ENCODE measurements at places on chromosomes 12 and 14.

GRCh38 chr12:95545731-95546490, 5.4 kb downstream of the USP44 start:
- no peak for DNase-seq

GRCh38 chr14:101031721-101032120, 128.2 kb upstream of the RTL1 start:
- DNase-seq: no peak

GRCh38 chr14:83379436-83379835, 1845.8 kb upstream of the SEL1L start:
- no peak for DNase-seq

GRCh38 chr12:12017798-12018197, 52.9 kb upstream of the BCL2L14 start:
- no peak for DNase-seq

GRCh38 chr14:31207287-31207754, 272 bp downstream of the HECTD1 start:
- peak; percentile 59 for DNase-seq

GRCh38 chr14:33711811-33712216, 239.1 kb downstream of the EGLN3 start:
- no peak for DNase-seq

- no peak for DNase-seq
Observed at GRCh38 chr12:25822281-25822680, 136.2 kb upstream of the RASSF8 start.

DNA sequence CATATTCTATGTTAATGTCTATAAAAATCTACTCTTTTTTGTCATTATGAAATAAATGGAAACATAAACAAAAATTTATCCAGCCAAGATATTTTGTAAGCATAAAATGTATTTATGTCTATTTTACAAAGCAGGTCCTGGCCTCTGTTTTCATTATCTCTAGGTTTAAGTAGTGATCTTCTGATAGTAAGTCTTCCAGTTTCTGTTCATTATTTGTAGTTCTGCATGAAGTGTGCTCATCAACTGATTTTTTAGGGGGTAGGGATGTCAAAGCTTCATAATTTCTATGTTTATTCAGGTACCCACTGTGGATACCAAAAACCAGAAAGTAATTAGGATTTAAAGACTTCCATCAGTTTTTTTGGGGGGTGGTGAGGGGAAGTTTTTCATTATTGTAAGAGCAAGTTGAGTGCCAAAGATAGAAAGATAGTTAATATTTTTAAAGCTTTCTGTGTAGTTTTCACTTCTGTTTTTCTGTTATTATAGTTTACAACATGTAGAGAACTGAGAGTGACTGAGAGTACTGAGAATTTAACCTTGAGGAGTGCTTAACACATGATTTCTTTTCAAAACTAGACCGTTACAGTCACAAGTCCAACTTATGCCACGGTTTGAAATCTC, 30.6 kb upstream of the LMO3 start:
- DNase-seq: no peak

DNA sequence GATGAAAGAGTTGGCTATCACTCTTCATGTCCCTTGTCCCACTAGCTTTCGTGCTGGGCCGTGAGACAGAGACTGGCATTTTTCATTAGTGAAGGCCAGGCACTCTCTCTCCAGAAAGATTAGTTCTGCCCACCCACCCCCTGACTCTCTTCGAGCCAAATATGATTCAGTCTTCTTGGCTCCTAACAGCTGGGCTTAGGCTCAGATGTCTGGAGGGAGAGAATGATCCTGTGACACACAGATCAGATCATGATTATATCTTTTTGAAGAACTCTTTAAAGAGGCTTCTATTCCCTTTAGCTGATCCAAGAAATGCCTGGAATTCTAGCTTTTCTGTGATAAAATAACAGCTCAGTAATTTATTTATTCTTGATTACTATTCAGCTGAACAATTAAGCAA, 5.2 kb upstream of the GNG2 start:
- peak; percentile 26 for DNase-seq

GRCh38 chr12:108800591-108800990, 56.8 kb downstream of the SSH1 start:
- no peak for DNase-seq

- no peak for DNase-seq
Observed at GRCh38 chr12:49092086-49092815, 2.4 kb downstream of the DHH start.

- no peak for DNase-seq
Observed at GRCh38 chr12:88113871-88114270, 28.0 kb downstream of the CEP290 start.

GRCh38 chr14:61146899-61147298, 134.2 kb downstream of the TMEM30B start:
- no peak for DNase-seq

- no peak for DNase-seq
Observed at GRCh38 chr12:127536833-127537428, 730.0 kb upstream of the TMEM132C start.

GRCh38 chr14:31181271-31181670, 26.3 kb downstream of the HECTD1 start:
- DNase-seq: no peak

DNA sequence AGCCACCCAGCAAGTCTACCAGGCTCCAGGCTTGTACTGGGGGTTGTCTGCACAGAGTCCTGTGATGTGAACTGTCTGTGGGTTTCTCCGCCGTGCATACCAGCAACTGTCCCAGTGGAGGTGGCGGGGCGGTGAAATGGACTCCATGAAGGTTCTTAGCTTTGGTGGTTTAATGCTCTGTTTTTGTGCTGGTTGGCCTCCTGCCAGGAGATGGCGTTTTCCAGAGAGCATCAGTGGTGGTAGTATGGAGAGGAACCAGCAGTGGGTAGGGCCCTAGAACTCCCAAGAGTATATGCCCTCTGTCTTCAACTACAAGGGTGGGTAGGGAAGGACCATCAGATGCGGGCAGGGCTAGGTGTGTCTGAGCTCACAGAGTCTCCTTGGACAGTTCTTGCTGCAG, 303.8 kb downstream of the TMEM121 start:
- DNase-seq: no peak

DNA sequence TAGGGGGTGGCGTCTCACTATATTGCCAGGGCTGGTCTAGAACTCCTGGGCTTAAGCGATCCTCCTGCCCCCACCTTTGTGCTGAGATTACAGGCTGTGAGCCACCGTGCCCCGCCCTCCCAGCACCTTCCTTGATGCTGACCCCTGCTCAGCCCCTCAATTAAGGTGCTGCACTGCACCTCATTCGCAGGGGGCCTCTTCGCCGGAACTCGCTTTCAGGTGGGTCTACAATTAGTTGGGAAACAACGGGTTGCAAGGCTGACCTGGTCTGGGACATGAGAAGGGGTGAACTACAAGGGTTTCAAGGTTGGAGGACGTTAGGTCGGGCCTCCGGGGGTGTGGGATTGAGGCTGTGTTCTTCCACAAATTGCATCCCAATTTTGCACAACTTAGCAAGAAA, 1.2 kb upstream of the NOP2 start:
- no peak for DNase-seq

DNA sequence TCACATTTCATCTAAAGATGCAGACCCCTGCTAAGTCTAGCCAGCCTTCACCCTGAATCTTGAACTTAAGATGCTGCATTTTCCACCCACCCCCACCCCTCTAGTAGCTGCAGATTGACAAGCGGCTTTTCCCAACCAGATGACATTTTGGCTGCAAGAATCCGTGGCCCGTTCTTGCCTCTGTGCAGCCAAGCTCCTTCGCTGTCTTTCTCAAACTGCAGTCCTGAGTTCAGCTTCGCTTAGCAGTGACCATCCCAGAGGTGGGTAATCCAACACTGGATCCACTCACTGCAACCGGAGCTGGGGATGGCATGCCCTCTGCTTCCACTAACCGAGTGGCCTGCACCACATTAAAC, 765 bp upstream of the NFYB start:
- DNase-seq: no peak

- no peak for DNase-seq
Observed at GRCh38 chr12:48482930-48483329, 632 bp downstream of the C12orf54 start.

- DNase-seq: peak; percentile 27
Observed at GRCh38 chr14:55438066-55438683, 2.2 kb downstream of the TBPL2 start.

- DNase-seq: no peak
Observed at GRCh38 chr12:106223485-106224354, 24.1 kb downstream of the CKAP4 start.

DNA sequence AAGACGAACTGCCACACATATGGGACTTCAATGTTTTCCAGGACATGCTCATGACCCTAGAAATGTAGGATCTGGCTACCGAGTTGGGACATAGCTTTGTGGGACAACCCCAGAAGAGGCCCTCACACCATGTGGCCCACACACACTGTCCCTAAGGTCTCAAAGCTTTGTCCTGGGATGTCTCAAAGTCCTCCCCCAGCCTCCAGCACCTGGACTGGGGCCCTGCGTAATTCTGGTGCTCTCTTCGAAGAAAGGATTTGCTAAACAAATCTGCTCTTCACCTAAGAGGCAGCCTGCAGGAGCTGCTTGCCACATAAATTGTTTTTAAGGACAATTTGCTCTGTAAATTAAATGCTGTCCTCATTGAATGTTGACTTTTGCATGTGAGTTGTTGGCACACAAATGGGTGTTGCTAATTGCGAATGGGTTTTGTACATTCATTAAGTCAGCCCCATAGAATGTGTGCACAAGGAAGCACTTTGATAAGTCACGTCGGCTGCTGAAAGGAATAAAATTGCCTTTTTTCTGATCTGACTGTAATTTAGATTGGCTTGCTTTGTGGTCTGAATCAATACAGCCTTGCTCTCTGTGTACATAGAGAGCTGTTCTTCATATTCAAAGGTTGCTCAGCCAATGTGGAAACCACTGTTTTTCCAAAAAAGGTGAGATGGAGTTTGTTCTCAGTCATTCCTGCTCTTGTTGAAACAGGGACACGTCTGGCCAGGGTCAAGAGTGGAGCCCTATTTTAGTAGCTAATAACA, 161.6 kb upstream of the PWP1 start:
- DNase-seq: no peak

DNA sequence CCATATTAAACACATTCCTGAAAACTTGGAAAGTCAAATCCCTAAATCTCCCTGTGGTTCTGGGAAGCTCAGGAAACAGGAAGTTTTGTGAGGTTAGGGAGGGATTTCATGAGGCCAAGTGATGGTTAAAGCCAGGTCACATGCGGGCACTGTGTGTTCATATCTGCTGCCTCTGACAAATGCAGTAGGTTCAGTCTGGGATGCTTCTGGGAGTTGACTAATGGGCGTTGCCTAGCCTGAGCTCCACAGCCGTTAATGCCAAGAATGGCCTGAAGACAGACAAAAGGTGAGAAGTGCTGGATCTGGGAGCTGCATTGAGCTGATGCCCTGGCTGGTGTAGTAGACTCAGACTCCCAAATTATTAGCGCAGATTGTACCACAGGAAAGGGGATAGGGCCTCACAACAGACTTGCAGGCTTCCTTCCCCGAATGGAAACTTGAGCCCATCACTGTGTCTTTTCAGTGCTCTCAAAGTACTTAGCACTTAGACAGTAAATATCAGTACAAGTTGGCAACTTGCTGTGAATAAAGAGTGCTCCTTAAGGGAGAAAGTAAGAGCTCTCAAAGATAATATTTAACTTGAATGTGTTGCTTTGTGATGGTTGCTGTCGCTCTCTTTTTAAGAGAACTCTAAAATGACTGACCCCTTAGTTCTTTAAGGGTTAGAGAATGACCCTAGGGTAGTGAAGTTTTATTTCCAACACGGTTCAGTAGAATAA, 17.3 kb downstream of the GSG1 start:
- DNase-seq: no peak
